CD8-positive, alpha-beta memory T cell (primary cell): ENCODE measurements at places on chromosomes 16 and 17. TPM values are rescaled to one million over a fixed set of nuclear protein-coding genes. Genes with fewer than 3 reads are reported as not detected.

Gene KRT24
- total RNA-seq: not detected

Gene NECAB2
- total RNA-seq: not detected

Gene KRT9
- not detected for total RNA-seq

Gene ZP2
- not detected for total RNA-seq

Gene IL34
- total RNA-seq: not detected
